ENCODE measurements at places on chromosomes 4 and X.

DNA sequence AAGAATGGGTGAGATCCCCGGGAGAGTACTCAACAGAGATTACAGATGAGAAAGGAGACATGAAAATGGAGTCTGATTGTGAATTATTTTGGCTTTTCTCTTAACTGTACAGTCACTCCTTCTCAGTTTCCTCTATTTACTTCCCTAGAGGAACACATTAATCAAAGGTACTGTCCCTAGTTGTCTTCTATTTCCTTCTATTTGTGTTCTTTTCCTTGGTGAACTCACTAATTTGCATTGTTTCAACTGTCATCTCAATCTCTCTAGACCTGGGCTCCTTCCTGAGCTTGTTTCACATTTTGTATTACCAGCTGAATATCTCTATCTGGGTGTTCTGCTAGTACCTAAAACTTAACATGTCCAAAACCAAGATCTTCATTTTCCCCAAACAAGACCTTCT is 59.8 kb downstream of the ABCB7 start:
- no peak for DNase-seq

GRCh38 chrX:1491851-1492349 is 39.2 kb upstream of the ASMTL start:
- peak; percentile 86 for DNase-seq

DNA sequence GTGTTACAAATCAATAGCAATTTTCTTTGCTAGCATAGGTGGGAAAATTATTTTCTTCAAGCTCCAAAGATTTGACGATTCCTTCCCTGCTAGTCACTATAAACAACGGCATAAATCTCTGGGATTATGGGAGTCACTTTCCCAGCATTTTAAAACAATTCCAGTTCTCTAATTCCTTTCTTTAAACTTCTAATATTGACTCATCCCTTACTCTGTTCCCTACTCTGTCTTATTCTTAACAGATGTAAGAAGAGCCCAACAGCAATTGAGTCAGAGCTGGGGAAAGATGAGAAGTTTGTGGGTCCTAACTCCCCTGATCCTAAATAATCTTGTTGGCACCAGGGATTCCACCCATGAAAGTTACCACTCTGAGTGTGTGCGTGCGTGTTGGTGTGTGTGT is 47.4 kb upstream of the IL21 start:
- no peak for DNase-seq

DNA sequence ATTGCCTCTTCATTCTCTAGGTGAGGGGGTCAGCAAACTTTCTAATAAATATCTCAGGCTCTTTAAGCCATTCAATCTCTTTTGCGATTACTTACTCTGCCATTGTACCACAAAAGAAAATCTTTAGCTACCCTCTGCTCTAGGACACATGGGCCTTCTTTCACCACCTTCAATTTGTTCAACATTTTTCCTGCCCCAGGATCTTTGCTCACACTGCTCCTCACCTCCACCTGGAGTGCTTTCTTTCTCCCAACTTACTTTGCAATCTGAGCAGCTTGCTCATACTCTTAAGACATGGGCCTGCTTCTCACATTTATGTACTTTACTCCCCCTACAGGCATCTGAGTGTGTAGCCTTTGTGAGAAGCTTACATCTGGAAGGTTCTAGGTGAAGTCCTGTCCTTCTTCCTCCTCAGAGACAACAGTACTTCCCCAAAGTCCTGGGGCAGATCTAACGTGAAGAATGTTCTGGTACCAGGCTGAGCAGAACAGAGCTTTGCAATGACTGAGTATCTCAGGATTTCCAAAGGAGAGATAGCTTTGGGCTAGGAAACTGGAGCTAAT is 55.0 kb upstream of the PRDM5 start:
- peak; percentile 8 for DNase-seq

GRCh38 chr4:94802091-94802490 is 44.3 kb downstream of the BMPR1B start:
- DNase-seq: no peak

DNA sequence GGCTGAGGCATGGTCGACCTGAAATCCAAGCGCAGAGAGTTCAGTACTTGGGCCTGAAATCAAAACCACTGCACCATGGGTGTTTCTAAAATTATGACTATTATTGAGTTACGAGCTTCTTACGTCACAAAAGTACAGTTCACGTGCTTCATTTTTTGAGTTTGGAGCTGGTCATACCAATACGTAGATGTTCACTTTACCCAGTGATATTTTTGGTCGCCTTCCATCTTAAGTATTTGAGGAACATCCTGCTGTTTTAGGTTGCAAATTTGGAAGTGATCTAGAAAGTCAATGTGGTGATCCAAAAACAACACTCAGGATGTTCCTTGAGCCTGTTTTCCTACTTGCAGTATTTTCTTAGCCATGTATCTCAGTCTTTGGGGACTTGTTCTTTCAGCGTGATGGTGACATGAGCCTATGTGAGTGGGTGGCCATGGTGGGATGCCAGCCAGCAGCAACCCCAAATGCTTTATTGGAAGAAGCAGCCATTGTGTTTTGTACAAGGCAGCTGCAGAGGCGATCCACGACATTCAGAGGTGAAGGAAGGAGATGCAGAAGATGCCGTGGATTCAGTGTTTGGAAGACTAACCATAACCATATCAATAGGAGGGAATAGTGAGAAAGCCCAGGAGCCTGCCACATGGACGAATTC is 28.7 kb downstream of the LDB2 start:
- DNase-seq: no peak

Data from H7 (cell line).